ENCODE measurements at places on chromosomes 4 and X. TPM values are rescaled to one million over a fixed set of nuclear protein-coding genes. Genes with fewer than 3 reads are reported as not detected.

The CNGA1 gene
- 0.89 TPM for total RNA-seq

DNA sequence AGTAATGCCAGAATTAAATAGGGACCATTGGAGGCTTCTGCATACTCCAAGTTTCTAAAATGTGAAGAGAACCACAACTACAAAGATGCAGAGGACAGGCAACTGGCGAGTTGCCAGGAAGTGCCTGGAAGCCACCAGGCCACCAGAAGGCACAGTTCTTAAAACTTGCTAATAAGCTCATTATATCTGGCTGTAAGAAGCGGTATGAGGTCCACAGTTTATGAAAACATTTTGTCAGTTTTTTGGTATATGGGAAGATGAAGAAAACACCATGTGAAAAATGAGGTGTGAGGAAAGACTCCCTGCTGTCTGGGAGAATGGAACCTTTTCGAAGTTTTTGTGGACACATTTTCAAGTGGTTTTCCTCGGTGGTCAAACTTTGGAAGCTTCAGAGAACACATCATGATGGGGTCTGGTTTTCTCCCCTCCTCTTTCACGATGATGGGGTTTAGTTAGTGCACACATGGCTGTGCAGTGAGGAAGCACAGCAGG is 202.7 kb downstream of the NR3C2 start:
- no peak for DNase-seq

The IL2 gene
- not detected for total RNA-seq

DNA sequence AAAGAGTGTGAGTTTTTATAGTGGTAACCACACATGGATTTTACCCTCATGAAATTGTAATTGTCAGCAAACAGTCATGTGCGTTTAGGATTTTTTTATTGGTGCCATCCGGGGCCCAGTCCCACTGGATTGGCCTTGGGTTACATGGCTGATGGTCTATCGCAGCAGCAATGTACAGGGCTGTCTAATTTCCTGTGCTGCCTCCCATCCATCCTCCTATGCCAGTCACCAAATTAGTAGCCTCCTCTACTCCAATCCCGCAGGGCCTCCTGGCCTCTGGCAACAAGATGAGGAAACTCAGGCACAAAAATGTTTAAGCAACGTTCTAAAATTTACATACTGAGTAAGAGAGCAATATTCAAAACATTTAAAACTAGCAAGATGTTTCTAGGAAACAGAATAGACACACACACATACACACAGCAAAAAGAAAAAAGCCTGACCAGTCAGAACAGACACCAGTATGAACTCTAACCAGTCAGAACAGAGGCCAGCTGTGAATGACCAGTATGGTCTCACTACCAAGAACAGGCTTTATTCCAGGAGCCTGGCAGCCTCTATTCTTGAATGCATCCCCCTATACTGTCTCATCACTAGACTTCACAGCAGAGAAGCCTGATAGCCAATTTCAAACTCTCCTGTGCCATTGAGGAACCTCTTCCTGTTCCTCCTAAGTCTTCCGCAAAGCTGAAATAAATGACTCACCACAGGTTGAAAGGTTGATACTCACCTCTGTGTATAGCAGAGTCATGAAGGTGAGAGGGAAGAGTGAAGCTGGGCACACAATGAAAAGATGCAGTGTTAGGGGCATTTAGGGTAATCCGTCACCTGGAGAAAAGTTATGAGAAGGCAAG is 42.6 kb downstream of the CHRNA9 start:
- peak; percentile 10 for DNase-seq

DNA sequence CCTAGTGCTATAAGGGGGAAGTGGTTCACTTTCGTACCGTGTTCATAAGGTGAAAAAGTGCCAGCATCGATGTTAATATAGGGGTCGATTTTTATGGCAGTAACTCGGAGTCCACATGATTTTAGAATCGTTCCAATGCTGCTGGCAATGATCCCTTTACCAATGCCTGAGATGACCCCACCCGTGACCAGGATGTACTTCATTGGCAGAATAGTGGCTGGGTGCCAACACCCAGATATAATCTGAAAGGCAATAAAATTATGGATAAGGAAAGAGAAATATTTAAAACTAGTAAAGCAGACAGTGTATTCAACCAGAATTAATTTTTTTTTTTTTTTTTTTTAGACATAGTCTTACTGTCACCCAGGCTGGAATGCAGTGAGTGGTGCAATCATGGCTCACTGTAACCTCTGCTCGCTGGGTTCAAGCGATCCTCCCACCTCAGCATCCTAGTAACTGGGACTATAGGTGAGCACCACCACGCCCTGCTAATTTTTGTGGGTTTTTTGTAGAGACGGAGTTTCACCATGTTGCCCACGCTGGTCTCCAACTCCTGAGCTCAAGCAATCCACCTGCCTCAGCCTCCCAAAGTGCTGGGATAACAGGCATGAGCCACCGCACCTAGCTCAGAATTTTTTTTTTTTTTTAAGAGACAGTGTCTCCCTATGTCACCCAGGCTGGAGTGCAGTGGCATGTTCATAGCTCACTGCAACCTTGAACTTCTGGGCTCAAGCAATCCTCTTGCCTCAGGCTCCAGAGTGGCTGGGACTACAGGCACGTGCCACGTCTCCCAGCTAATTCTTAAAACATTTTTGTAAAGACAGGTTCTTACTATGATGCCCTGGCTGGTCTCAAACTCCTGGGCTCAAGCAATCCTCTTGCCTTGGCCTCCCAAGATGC is 9.5 kb downstream of the CTPS2 start:
- no peak for DNase-seq

- DNase-seq = no peak
Measured at GRCh38 chrX:125203737-125204578, 115.7 kb upstream of the TEX13C start.

The RBMX2 gene
- total RNA-seq = 13.3 TPM

The REELD1 gene
- 0.22 TPM for total RNA-seq

DNA sequence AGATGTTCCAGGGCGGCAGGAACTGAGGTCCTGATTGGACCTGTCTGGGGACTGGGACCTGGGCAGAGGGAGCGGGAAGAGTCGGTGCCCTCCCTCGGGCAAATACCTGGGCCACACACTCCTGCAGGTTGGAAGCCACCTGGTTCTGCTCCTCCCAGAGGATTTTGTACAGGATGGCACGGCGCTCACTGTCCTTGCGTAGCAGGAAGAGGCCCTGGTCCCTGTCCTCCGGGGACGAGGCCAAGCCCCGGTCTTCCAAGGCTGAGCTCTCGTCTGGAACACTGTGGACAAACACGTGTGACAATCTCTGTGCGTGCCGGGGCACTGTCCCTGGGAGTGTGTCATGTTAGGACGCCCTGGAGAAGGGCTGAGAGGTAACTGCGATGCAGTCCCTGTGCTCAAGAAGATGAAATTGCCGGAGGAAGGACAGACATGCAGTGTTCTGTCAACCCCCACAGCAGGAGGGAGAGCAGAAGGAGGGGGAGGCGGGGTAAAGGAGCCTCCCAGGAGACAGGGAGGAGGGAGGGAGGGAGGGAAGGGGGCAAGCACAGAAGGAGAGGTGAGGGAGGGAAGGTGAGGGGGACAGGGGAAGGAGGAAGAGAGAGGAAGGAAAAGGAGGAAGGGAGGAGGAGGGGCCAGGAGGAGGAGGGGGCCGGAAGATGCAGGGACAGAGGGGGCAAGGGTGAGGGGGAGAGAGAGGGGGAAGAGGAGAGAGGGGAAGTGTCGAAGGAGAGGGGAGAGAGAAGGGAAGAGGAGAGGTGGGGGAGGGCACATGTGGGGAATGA is 29.0 kb downstream of the PDHA1 start:
- DNase-seq = no peak

The F8 gene
- 43.4 TPM for total RNA-seq

The ASB5 gene
- 3.8 TPM for total RNA-seq

The RIBC1 gene
- 0.81 TPM for total RNA-seq

GRCh38 chr4:184728858-184729257 is 5.0 kb downstream of the CENPU start:
- no peak for DNase-seq

The ZNF595 gene
- 5.3 TPM for total RNA-seq
